HT1080 (cell line): ENCODE measurements at places on chromosomes 12 and 14.

DNA sequence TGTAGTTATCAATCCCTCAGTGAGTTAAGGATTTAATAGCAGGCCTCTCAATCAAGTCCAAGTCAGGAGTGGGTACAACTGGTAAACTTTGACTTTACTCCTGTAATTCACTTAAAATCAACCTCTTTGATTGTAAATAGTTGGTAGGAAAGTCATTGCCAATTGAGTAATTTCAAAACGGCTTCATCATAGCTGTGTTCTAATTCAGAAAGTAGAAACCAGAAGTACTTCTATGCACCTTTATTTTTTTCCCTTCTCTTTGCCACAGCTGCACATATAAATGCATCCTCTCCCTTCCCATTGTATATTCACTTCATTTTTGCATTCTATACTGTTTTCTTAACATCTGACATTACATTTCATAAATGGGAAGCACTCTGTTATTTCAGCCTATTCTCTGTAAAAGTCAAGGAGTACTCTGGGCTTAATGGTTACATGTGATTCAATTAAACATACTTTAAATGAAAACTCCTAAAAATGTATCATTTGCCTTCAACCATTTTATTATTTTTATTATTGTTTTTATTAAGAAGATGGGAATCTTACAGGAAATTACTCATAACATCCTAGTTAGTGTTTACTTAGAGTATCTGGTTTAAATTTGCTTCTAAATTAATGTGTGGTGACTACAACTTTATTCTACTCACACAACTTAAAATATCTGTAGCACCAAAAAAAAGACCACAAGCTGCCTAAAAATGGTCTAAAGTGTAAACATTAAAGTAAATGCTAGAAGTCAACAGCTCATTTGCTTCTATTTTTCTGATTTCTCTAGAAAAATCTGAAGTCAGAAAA is 171.2 kb downstream of the CEP128 start:
- no peak for DNase-seq

GRCh38 chr12:88314706-88315105 is 172.6 kb downstream of the TMTC3 start:
- no peak for DNase-seq

- no peak for DNase-seq
These were observed 19.2 kb downstream of the SLC7A8 start for GRCh38 chr14:23164250-23164649.

GRCh38 chr12:89179983-89180382 is 172.3 kb downstream of the DUSP6 start:
- peak; percentile 78 for DNase-seq

DNA sequence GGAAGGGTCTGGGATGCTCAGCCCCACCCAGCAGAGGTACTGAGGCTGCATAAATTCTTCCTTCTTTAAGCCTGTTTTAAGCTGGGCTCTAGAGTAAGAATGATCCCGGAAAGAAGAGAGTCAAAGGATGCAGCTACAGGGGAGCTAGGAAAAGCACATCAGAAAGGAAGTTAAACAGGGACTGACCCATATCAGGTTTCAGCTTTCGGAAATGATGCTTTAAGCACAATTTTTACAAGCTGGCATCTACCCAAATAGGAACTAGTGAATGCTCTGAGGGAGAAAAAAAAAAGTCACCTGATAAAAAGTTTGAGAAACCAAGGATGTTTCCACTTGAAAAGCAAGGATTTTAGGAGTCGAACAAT is 22.0 kb downstream of the TSPAN8 start:
- DNase-seq = peak; percentile 70

- no peak for DNase-seq
These were observed 145.4 kb downstream of the AEBP2 start for GRCh38 chr12:19584732-19585131.

- DNase-seq = no peak
These were observed 22.3 kb upstream of the PWP1 start for GRCh38 chr12:107663277-107663676.
